ENCODE measurements at places on chromosomes 2 and 18.

DNA sequence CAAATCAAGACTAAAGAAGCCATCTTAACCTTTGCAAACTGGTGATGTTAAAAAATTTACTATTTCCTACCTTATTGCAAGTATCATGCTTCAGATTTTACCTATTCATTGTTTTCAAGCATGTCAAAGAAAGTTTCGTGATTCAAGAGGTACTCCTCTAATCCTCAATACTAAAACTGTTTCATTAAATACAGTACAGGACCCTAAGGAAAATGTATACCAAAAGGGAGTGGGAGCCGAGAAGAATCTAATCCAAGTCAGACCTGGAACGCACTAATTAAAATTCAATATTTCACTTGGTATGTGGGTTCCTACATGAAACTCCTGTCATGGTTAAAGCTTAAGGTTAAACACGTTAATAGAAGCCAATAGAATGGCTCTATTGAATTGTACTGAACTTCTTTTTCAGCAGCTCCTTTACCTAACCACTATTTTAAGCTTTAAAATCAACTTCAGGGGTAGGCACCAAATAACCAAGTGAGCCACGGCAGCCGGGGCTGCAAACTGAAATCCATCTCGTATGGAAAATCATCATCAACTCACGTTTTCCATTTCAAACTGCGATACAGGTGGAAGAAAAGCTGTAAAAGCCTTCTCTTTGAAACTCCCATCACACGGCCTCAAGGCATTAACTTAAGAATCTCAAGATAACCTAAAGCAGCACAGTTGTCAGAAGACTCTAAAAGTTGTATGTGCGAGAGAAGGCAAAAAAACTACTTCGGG is 188.8 kb downstream of the ZEB2 start:
- no peak for DNase-seq

DNA sequence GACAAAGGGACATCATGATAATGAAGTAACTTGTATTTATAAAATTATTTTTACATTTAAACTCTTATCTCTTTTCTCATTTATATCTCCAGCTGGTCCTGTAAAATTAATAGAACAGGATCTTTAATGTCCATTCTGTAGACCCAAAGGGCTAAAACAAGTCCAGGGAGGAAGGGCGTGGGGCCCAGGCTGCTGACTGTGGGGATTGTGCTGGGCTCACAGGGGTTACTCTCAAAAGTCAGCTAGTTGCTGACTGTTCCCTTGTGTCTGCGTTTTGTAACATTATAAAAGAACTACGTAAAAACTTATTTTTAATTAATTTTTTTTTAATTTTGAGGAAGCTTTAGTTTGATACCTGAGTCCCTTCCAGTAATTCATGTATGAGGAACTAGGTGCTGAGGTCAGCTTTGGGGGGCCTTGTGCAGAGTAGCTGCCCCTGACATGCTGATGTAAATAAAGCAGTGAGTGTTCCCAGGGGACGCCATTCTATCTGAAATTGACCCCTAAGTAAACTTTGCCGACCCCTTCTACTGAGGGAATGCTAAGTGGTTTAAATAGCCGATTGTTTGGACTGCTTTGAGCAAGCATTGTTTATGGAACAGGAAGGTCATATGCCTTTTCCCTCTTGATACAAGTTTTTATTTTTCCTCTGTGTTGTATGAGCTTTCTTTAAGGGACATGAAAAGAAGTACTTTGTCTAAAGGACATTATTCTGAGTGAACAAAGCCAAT is 56.4 kb downstream of the MERTK start:
- DNase-seq, result no peak

GRCh38 chr2:20666304-20667150 is at the start of gene GDF7:
TSS of gene GDF7 (plus strand) at chr2:20667144. CDS start at chr2:20667240, 96 bp downstream.
- DNase-seq, result no peak

DNA sequence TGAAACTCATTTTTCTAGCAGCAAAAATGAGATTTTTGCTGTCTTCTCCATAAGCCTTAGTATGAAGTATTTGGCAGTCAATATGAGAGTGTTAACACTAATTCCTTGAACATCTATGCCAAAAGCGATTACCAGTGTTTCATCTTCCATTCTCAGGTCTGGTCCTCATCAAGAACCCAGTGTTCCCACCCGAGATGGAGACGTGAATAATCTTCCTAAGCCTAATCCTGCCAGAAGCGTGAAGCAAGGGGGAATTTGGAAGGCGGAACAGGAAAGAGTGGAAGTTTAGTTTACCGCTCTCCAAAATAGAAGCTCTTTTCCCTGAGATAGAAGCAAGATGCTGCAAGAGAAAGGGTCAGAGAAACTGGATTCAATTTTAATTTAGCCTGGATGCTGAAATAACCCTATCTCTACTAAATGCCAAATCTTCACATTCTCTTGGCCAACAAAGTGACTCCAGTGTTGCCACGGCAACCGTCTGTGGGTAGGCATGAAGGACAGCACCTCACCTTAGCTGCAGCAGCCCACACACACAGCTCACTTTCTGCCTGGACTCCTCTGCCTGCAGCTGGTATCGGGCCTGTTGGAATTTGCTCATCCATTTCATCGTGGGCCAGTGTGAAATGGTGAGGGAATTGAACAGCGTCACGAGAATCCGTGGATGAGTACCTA is 711.1 kb downstream of the CBLN2 start:
- no peak for DNase-seq

- DNase-seq, result no peak
These were observed 544.0 kb upstream of the FAM98A start for GRCh38 chr2:34143149-34143548.

DNA sequence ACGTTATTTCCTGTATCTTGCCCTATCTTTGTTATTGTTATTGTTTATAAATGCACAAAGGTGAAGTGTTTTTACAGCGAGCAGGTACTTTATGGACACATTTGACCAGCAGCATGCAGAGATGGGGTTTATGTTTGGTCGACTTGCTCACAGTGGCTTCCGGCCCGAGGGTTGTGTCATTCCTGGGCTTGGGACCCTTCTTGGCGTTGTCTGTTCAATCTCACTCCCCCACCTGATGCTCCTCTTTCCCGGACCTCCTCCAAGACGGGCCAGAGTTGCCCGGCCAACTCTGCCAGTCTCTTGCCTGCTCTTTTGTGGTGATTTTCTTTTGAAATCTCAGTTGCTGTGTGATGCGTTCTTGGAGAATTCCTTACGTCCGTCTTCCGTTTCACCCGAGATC is 153.9 kb downstream of the TWIST2 start:
- no peak for DNase-seq

DNA sequence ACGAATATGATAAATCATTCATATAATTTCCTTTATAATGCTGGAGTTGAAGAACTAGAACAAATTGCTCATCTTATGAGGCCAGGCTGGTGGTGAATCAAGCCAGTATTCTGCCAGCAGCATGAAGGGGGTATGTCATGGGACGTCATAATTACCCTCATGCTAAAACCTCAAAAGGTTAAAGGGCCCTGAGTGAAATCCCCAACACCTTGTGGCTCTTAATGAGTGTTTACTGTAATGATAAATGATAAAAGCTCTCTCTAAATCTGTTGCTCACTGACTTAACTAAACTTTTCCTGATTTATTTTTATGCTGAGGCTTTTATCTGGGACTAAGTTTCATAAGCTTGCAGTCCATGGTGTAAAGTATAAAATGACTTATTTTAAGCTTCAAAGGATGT is 18.3 kb upstream of the NEDD4L start:
- DNase-seq, result no peak

DNA sequence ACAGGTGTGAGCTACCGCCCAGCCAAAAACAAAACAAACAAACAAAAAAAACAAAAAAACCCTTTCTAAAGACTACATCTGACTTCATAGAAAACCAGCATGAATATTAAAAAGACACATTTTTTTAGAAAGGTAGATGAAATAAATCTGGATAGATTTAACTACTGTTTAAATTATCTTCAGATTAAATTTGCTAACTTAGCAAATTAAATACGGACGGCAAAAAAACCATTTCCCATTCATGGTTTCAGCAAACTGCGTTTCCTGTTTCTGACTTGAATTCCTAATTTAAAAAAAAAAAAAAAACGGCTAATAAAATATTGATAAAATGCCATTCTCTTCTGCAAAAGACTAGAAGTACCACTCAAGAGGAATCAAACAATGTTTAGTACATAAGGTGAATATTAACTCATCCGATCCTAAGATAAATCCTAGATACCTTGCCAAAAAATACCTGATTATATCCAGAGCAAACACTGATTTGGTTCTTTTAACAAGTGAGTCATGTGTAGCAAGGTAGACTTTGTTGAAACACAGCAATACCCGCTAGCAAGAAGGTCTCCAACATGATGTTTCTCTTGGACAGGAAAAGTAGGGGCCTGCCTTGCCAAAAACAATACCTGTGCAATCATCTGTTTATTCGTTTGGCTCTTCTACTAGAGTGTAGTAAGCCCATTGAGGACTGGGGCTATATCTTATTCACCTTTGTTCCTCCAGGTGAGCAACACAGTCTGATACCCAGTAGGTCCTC is 96.2 kb downstream of the BARD1 start:
- DNase-seq, result no peak

- no peak for DNase-seq
These were observed 285.4 kb upstream of the ZNF804A start for GRCh38 chr2:184312970-184313369.

- DNase-seq, result peak; percentile 57
These were observed 10.9 kb downstream of the TMEM87B start for GRCh38 chr2:112065966-112066365.

- no peak for DNase-seq
These were observed 13.8 kb upstream of the ZNF236 start for GRCh38 chr18:76808561-76808960.

- no peak for DNase-seq
These were observed 25.9 kb upstream of the FAHD2A start for GRCh38 chr2:95376311-95377215.

DNA sequence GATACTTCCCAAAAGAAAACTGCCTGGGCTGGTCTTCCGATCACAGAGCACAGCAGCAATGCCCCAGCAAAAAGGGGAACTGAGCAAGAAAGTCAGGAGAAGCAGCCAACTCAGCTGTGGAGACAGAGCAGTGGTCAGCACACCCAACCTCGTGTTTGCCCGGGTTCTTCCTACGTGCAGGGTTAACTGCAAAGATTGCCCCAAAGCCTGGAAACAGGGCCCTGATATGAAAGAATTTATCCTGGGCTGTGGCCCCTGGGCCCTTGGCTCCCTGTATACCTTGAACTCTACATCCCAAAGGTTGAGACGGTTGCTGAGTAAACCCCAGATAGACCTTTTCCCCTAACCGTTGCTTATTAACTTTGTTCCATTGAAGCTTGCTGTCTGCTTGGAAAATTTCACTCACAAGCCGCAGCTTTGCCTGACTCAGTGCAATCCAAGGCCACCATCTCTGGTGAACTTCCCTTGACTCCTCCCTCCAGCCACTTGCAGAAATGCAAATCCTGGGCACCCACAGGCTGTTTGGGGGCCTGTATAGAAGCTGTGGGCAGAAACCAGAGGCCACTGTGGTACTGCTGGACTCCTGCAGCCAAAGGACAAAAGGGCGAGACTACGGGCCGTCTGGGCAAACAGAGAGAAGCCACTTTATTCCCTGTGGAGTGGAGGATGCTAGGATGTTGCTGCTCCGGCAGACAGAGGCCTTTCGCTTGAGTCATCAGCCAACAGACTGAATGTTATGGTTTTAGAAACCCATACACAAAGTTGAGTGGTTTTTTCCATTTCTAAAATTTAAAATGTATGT is 18.2 kb downstream of the NRP2 start:
- DNase-seq, result peak; percentile 91

DNA sequence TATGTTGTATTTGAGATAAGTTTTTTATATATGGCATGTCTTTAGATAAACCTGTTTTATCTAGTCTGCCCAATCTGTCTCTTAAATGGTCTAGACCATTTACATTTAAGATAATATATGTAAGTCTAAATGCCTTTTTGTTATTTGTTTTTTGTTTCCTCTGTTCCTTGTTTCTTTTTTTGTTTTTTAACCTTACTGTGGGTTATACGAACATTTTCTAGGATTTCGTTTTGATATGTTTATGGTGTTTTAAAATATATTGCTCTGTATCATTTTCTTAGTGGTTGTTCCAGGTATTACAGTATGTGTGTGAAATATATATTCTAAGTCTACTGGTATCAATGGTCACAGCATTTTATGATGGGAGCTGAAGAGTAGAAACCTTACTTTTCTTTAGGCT is 13.3 kb downstream of the BCL2L11 start:
- DNase-seq, result no peak

GRCh38 chr2:59440491-59440890 is 1113.0 kb downstream of the BCL11A start:
- DNase-seq, result no peak

DNA sequence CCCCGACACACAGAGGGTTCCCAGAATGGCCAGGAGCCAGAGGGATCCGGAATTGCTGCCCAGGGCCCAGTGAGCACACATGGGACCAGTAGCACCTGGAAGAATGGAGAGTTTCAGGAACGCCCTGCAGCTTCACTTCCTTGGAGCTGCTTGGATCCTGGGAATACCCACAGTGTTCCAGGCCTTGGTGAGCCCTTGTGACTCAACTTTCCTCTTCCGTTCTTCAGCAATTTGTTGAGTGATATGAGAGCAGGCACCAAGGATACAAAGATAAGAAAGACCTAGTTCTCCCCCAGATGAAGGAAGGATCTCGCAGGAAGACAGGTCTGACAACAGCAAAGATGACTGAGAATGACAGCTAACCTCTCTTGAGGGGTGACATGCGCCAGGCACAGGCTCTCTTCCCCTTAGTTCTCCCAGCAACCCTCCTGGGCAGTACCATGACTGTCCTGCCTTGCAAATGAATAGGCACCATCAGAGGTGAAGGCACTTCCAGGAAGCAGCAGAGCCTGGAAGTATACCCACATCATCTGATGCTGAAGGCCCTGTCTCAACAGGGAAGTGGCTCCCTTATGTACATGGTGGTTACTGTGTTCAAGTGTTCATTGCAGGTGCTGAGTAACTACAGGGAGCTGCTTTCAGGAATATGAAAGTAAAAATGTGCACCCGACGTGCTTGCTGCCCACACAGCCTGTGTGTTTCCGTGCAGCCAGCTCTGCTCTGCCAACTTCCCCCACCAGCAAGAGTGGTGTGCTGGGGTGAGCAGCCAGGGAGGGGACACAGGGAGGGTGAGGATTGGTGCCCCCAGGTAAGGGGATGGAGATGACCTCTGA is 116.2 kb downstream of the STPG4 start:
- no peak for DNase-seq

GRCh38 chr2:225164401-225165050 is 122.3 kb upstream of the DOCK10 start:
- no peak for DNase-seq

- no peak for DNase-seq
These were observed 52.2 kb downstream of the ODC1 start for GRCh38 chr2:10395893-10396292.

Data from non-pigmented ciliary epithelial cell (primary cell).